ENCODE measurements at places on chromosomes 1 and 21. TPM values are rescaled to one million over a fixed set of nuclear protein-coding genes. Genes with fewer than 3 reads are reported as not detected.
A peak's percentile ranks its signal among the peaks of the same experiment; 100 is the strongest.

The C1QTNF12 gene
- not detected for total RNA-seq

The KIF17 gene
- total RNA-seq: 8.0 TPM

The CRNN gene
- not detected for total RNA-seq

The TMEM61 gene
- 0.45 TPM for total RNA-seq

The NHLH2 gene
- not detected for total RNA-seq

The OXCT2 gene
- total RNA-seq: 8.2 TPM

The OR6P1 gene
- total RNA-seq: not detected

The BEST4 gene
- total RNA-seq: 0.42 TPM

The GPR157 gene
- 5.6 TPM for total RNA-seq

The GJA5 gene
- 4.0 TPM for total RNA-seq

The KRTAP20-4 gene
- not detected for total RNA-seq

The LRRC53 gene
- total RNA-seq: not detected

DNA sequence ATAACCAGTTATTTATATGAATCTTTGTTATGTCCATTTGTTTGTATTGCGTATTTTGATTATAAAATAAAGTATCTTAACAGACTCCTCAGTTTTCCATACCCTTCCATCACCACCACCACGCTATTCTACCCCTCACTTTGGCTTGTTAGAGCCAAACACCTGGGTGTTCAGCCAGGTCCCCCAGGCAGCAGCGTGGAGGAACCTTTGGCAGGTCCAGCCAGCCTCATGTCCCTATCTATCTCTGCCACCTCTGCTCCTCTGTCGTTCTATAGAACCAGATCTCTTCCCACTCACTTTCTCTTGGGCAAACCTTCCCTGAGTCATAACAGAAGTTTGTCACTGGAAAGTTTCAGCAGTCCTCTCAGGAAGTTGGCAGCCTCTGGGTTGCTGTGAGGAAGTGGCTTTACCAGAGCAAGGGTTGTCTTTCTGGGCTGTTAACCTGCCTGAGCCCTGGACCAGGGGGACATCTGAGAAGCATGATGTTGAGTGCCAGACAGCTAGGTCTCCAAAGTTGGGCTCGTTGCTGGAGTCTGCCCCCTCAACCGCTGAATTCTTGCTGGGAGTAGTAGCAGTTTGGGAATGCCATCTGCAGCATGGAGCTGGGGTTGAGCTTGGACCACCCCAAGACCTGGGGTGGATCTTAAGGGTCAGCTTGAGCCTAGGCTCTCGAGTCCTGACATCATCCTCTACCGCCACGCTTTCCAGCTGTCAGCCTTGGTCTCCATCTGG is 996 bp upstream of the SH3BGRL3 start:
- H3K27me3 ChIP-seq: no peaks in the 10 kb centered on the region
- no peak overlapping the region for H3K4me3 ChIP-seq
- peak overlapping the region; percentile 85 for H3K27ac ChIP-seq
- peaks cover 59% of the 10 kb centered on the region for H3K4me1 ChIP-seq

DNA sequence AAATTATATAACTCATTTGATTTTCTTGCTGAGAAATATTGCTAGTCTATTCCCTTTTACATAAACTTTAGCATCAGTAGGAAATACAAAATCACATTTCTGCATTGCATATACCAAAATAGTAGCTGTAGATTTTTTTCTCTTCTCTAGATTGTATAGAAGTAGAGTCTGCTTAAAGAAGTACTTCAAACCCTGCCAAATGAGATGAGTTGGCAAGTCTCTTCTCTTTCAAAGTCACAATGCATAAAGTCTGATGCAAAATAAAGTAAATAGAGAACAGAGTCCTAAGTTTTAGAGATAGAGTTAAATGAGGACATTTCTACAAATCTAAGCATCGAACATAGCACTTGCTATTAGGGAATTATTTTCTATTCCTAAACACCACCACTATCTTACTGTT is 6.4 kb downstream of the PLPPR4 start:
- no peak for DNase-seq
- H3K36me3 ChIP-seq: no peaks in the 10 kb centered on the region
- H3K4me1 ChIP-seq: no peaks in the 10 kb centered on the region
- no peak overlapping the region for H3K27ac ChIP-seq
- H3K27me3 ChIP-seq: no peaks in the 10 kb centered on the region

GRCh38 chr21:27580276-27580675 is 613.4 kb upstream of the ADAMTS5 start:
- no peak overlapping the region for H3K27ac ChIP-seq
- H3K4me1 ChIP-seq: peaks cover 6% of the 10 kb centered on the region
- no peaks in the 10 kb centered on the region for H3K27me3 ChIP-seq
- no peak overlapping the region for H3K4me3 ChIP-seq

- H3K4me1 ChIP-seq: no peaks in the 10 kb centered on the region
- H3K27ac ChIP-seq: no peak overlapping the region
- H3K27me3 ChIP-seq: no peaks in the 10 kb centered on the region
- no peaks in the 10 kb centered on the region for H3K36me3 ChIP-seq
- no peak overlapping the region for H3K4me3 ChIP-seq
Observed at GRCh38 chr1:88472298-88472697, 211.8 kb upstream of the PKN2 start.

- H3K27me3 ChIP-seq: no peaks in the 10 kb centered on the region
- no peaks in the 10 kb centered on the region for H3K36me3 ChIP-seq
- no peaks in the 10 kb centered on the region for H3K4me1 ChIP-seq
- DNase-seq: no peak
Observed at GRCh38 chr1:61504852-61505390, 220.0 kb downstream of the TM2D1 start.

DNA sequence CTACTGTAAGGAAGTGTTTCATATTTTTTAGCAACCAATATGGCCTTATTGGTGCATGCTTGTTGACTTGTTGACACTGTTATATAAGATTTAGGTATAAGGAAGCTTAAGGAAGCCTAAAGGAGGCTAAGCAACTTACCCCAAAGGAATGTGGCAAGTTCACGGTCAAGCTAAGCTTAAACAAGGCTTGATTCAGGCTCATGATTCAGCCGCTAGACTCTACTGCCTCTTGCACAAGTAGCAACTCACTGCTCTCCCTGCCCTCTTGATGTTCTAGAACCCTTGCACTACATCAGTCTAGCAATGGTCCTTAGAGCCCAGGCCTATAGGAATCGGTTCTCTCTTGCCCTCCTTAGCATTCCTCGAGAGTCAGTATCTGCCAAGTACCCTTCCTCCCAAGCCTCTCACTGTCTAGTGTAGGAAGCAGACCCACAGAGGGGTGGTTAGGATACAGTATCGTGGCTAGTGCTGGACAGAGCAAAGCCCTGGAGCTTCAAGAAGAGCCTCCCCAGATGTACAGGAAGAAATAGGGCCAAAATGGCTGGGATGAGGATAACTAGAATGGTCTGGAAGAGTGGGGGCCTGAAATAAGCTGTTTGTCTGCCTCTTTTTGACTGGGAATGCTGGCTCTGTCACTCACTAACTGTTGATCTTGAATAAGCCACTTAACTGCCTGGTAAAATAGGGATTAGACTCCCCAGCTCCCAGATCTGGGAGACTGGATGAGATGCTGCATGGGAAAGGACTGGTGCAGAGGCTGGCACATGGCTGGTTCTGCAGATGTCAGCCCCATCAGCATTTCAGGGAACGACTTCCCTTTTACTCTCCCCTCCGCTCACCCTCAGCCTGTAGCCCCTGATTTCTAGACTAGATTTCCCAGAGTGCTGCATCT is 122.2 kb downstream of the NAV1 start:
- peaks cover 7% of the 10 kb centered on the region for H3K4me1 ChIP-seq
- no peak overlapping the region for H3K4me3 ChIP-seq
- no peak for DNase-seq
- no peak overlapping the region for H3K27ac ChIP-seq

- no peak for DNase-seq
- H3K27me3 ChIP-seq: no peaks in the 10 kb centered on the region
- no peak overlapping the region for H3K27ac ChIP-seq
- H3K36me3 ChIP-seq: no peaks in the 10 kb centered on the region
- H3K4me3 ChIP-seq: no peak overlapping the region
Observed at GRCh38 chr21:44751186-44751798, 39.9 kb upstream of the TSPEAR start.

GRCh38 chr1:77942400-77943140 is 36.3 kb downstream of the FUBP1 start:
- no peak overlapping the region for H3K4me3 ChIP-seq
- DNase-seq: no peak
- no peak overlapping the region for H3K27ac ChIP-seq
- H3K36me3 ChIP-seq: peaks cover 15% of the 10 kb centered on the region
- H3K4me1 ChIP-seq: no peaks in the 10 kb centered on the region

DNA sequence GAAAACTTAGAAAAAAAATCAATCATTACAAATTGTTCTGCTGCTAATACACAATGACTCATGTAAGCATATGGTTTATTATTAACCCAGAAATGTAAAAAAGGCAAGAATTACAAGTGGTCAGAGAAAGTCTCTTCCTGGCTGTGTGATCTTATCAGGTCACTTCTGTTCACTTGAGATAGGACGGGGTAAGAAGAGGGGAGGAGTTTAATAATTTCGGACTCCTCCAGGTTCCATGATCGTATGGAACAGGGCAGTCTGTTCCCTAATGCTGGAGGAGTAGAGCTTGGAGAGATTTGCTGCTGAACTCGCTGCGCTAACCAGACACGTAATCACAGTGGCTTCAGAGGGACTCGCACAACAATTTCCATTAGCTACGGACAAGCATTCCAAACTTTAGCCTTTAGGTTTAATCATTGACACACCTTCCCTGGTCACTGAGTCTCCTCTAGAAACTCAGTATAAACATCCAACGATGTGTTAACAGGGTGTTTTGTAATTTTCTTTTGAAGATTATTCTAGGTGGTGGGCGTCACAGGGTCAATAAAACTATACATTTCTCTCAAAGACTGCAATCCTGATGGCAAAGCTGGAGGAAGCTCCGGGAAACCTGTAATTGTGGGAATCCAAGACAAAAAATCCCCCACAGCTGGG is 1.3 kb downstream of the CRYZ start:
- H3K36me3 ChIP-seq: no peaks in the 10 kb centered on the region
- no peak for DNase-seq
- no peak overlapping the region for H3K27ac ChIP-seq
- H3K27me3 ChIP-seq: no peaks in the 10 kb centered on the region
- H3K4me3 ChIP-seq: no peak overlapping the region
- peaks cover 27% of the 10 kb centered on the region for H3K4me1 ChIP-seq

- no peaks in the 10 kb centered on the region for H3K27me3 ChIP-seq
- H3K4me3 ChIP-seq: no peak overlapping the region
- no peaks in the 10 kb centered on the region for H3K4me1 ChIP-seq
- DNase-seq: peak; percentile 27
- no peak overlapping the region for H3K27ac ChIP-seq
Observed at GRCh38 chr1:220775240-220775853, 11.4 kb upstream of the MTARC1 start.

GRCh38 chr1:168110896-168111545 is 25.7 kb downstream of the GPR161 start:
- no peaks in the 10 kb centered on the region for H3K36me3 ChIP-seq
- no peaks in the 10 kb centered on the region for H3K4me1 ChIP-seq
- H3K27ac ChIP-seq: no peak overlapping the region
- H3K4me3 ChIP-seq: no peak overlapping the region
- DNase-seq: no peak

DNA sequence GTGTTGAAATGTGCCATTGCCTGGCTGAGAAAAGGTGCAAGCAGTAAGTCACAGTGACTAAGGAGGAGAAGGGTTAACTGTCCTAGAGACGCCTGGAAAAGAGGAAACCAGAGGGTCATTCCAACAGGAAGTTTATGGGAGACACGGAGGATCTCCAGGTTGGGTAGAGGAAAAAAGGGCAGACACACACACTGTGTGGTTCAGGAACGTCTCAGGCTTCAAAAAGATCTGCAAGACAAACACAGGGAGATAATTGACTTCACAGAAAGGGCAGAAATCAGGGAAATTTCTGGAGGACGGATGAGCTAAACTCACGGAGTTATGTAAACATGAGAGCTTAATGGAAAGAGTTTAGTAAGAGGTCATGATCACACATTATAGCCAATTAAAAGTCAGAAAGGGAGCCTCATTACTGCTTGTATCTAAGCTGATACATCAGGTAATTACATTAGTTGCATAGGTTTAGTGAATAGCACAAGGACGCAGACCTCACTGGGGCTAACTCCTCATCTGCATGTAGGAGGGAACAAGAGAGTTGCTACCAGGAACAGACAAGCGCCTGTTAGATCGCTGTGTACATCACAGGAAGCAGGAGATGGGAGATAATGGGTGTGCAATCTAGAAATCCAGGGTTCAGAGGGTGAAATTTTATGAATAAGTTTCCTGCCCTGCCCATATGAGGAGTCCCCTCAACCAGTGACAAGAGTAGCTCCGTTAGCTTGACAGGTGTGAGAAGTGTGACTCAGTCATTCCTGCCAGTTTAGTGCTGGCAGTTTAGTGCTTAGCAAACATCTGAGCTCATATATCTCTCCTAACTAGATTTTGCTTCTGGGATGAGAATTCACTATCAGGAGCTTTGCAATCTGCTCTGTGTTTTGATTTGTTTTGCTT is 96.6 kb upstream of the TNR start:
- H3K27ac ChIP-seq: no peak overlapping the region
- H3K36me3 ChIP-seq: no peaks in the 10 kb centered on the region
- H3K27me3 ChIP-seq: no peaks in the 10 kb centered on the region
- H3K4me3 ChIP-seq: no peak overlapping the region

DNA sequence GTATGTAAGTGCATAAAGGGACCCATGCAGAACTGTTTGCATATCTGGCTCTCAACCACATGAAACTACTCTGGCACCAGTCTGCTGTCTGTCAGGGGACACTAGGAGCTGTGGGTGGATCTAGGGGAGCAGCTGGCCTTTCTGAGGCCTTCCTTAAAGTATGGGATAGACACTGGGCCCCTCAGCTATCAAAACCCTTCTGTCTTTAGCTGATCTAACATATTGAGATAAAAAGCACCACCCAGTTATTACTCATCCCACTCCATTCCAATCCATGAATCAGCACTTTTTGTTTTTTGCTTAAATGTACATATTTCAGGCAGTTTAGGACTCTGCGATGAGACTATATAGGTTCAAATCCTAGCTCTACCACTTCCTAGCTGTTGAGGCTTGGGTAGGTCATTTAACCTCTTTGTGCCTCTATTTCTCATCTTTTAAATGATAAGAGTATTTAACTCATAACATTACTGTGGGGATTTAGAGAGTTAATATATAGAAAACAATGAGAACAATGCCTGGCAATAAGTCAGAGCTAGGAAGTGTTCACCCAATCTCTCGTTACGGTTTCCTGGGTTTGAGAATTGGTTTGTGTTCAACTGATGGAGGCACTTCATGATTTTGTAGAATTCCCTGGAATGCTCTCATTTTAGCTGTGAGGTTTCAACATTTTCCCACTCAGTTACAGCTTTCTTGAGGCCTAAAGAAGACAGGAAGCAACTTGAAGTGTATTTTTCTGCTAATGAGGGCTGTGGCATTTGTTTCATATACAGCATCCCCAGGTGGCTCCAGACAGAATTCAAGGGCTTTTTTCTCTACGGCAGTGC is 68.9 kb downstream of the LRIG2 start:
- H3K36me3 ChIP-seq: no peaks in the 10 kb centered on the region
- no peak overlapping the region for H3K4me3 ChIP-seq
- no peaks in the 10 kb centered on the region for H3K27me3 ChIP-seq
- peaks cover 47% of the 10 kb centered on the region for H3K4me1 ChIP-seq
- H3K27ac ChIP-seq: peak overlapping the region; percentile 61

- no peaks in the 10 kb centered on the region for H3K27me3 ChIP-seq
- peaks cover 24% of the 10 kb centered on the region for H3K36me3 ChIP-seq
- no peak overlapping the region for H3K4me3 ChIP-seq
- DNase-seq: no peak
- no peak overlapping the region for H3K27ac ChIP-seq
- no peaks in the 10 kb centered on the region for H3K4me1 ChIP-seq
Observed at GRCh38 chr1:29211086-29212030, 19.4 kb downstream of the MECR start.

- H3K27me3 ChIP-seq: no peaks in the 10 kb centered on the region
- no peak overlapping the region for H3K4me3 ChIP-seq
- no peaks in the 10 kb centered on the region for H3K36me3 ChIP-seq
- H3K4me1 ChIP-seq: no peaks in the 10 kb centered on the region
- DNase-seq: no peak
Observed at GRCh38 chr1:108553905-108554304, 6.0 kb upstream of the EEIG2 start.

Measured in thyroid gland (tissue), 4 donors.